Stimulated activated CD4-positive, alpha-beta T cell treated with anti-CD3 and anti-CD28 coated beads, Interleukin-15, amount 100 ng/mL, for 24 hours (primary cell): ENCODE measurements at places on chromosomes 1 and 21.

DNA sequence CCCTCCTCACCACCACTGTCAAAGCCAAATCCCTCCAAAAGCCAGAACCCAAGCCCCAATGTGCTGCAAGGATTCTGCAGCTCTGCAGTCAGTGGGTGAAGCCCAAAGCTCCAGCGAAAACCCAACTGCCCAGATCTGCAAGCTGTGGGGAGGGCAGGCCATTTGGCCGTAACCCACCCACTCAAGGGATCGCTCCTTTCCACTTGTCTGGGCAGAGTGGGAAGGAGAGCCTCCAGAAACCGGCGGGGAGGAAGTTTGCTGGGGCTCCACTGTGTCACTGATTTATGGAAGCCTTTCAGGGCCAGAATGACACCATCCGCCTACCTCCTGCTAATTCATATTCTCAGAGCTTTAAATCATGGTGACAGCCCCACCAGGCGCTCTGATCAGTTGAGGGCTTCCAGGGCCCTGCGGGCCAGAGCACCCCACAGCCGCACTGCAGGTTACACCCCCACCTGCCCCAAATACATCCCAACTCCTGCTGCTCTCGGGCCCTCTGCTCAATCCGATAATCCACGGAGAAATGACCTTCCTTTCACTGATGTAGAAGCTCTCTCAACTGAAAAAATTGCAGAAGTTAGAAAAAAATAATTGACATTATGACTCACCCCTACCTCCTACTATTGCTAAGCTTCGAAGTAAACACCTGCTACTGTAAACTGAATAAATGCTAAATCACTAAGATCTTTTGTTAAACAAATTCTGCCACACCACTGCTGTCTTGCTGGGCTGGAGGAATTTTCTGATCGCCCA, 40.6 kb upstream of the RAB4A start:
- DNase-seq = no peak

- no peak for DNase-seq
These were observed 159.9 kb upstream of the NEGR1 start for GRCh38 chr1:72442262-72442661.

DNA sequence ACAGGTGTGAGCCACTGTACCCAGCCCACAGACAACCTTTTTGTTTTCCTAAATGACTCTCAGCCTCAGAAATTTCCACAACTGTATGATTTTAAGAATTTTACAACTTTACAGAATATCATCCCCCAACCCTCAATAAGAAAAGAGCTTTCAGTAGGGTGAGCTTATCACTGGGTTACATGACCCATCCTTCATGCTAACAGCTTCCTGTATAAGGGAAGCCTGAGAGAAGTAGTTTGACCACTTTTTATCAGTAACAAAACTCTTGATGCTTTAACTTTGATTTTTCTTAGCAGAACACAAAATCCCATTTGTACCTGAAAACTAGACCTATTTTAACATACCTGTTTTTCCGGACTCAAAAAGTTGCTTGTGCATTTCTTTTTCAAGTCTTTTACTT, 9.7 kb upstream of the MYBPHL start:
- no peak for DNase-seq

DNA sequence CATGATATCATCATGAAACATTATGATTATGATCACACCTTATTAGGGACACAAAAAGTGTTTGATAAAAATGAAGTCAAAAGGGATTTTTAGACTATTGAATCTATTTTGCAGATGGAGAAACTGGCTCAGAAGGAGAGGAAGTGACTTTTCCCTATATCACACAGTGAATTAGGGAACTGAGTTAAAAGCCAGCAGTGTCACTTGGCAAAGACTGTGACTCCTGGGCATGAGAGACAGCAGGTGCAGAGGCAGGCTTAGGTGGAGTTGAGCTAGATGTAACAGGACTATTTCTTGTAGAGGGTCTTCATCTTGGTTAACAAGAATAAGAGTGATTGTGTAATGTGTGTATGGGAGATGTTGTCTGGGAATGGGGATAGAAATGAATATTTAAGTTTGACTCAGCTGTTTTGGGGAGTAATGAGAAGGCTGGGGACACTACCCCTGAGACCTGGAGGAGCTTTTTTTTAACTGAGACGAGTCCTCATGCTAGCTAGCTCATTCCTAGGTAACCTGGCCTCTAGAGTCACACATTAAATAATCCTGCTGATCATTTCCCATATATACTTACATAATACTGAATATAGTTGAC, 1.0 kb upstream of the CD84 start:
- DNase-seq = no peak

GRCh38 chr1:243842978-243843511, 7.0 kb downstream of the AKT3 start:
- no peak for DNase-seq

GRCh38 chr1:225896937-225897549, 8.1 kb upstream of the LEFTY1 start:
- peak; percentile 70 for DNase-seq

GRCh38 chr1:84973498-84974334, 23.2 kb downstream of the MCOLN2 start:
- DNase-seq = peak; percentile 38

- no peak for DNase-seq
These were observed 10.3 kb upstream of the KCNE1 start for GRCh38 chr21:34522284-34522683.

- DNase-seq = no peak
These were observed 9.3 kb downstream of the HES2 start for GRCh38 chr1:6410248-6410893.

GRCh38 chr1:10905841-10906655, 106.4 kb upstream of the TARDBP start:
- no peak for DNase-seq
